Astrocyte of the spinal cord (primary cell): ENCODE measurements at places on chromosomes 4 and X.
A peak's percentile ranks its signal among the peaks of the same experiment; 100 is the strongest.

DNA sequence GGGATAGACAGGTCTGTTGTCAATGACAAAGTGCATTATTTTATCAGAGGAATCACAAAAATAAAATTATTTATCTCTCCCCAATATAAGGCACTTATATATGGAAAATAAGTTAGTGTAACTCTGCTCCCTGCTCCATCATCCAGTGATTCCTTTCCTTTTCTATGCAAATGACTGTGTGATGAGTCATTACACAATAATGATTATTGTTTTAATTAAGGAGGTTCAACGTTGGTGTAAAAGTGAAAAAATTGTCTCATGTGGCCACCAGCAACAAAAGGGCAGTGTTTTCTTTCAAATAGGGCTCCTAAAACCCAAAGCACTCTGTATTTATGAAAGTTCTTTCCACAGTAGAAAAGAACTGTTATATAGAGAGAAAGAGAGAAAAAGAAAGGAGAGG, 16.7 kb downstream of the SLC7A11 start:
- no peak for DNase-seq

GRCh38 chr4:58732973-58733372, 1622.8 kb upstream of the IGFBP7 start:
- no peak for DNase-seq

- no peak for DNase-seq
These were observed 31.5 kb downstream of the GRSF1 start for GRCh38 chr4:70808151-70808550.

DNA sequence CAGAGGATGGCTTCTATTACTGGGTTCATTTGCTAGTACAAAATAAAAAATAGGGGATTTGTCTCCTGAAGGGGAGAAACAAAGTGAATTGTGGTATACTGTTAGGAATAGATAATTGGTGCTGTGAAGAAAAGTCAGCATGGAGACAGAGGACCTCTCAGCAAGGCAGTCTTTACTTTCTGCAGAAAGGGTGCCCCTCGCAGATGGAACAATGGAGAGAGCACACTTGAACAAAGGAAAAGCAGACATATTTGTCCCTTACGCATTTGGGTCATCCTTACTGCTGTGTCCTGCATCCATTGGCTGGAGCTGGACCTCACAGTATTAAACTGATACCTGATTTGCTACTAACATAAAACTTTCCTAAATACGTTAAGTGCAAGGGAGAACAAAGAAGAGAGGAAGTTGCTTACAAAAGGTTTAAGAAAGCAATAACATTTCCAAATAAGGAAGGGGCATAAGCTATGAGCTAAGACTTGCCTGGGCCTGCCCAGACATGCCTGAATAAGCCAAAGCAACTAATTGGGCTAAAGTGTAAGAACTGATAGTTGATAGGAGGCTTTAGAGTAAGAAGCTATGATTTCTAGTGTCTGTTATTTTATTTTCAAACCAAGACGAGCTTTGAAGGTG, 83.8 kb downstream of the CCKAR start:
- no peak for DNase-seq

GRCh38 chr4:78971776-78972175, 32.5 kb upstream of the PAQR3 start:
- no peak for DNase-seq

- DNase-seq: no peak
These were observed 37.8 kb downstream of the SH3KBP1 start for GRCh38 chrX:19849464-19850080.

- no peak for DNase-seq
These were observed 33.1 kb downstream of the MSL3 start for GRCh38 chrX:11791090-11791489.

- peak; percentile 95 for DNase-seq
These were observed 186.5 kb downstream of the BANK1 start for GRCh38 chr4:101977076-101977475.

- DNase-seq: no peak
These were observed 46.3 kb upstream of the MAGEC3 start for GRCh38 chrX:141791856-141792255.

DNA sequence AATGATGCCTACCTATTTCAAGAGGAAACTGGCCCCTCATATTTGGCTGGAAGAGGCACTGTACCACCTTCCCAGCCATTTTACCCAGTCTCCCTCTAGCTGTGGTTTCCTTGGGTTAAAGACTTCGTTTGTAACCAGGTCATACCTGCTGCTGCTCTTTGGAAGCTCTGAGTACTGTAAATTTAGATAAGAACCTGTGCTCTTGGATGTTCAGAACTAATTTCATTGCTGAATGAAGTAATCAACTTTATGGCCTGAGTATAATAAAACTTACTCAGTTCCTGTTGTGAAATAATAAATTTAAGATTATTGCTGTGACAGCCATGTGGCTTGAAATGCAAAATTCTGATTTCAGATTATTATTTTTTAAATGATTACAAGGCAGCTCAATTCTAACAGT, 12.2 kb downstream of the MTTP start:
- no peak for DNase-seq

DNA sequence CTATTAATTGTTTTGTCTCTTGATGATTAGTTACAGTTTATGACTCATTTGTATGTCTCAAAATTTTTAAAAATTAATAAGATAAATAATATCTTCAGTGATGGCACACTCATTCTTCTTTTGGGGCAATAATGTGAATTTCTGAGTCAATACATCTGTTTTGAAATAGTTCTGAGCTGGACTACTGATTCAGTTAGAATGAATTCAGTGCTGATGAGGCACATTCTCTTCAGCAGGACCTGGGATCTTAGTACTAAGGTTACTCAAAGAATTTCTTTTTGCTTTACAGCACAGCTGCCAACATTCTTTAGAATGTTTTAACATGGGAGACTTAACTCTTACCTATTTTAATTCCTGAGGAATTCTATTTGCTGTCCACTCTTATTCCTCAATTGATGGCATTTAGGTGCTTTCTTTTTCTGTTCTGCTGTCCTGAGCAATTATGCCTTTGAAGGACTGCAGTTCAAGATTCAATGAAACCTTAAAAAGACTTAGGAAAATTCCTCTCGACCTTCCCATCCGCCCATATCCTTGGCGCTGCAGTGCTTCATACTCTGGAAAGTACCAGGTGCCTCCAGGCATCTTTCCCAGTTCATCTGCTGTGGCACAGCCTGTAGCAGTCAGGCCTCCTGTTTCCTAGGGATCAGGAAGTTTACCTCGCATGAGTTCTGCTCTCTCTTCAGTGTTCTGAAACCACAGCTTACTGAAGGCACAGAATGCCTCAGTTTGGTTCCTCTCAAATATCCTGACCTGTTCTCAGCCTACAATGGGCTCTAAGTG, 213.7 kb downstream of the FSTL5 start:
- peak; percentile 64 for DNase-seq

- DNase-seq: peak; percentile 50
These were observed 528 bp upstream of the SNCA start for GRCh38 chr4:89837385-89837992.

- DNase-seq: no peak
These were observed 280.6 kb downstream of the PPP1R2C start for GRCh38 chrX:42497356-42497755.

GRCh38 chr4:128571747-128572146, 237.8 kb upstream of the JADE1 start:
- peak; percentile 95 for DNase-seq

GRCh38 chr4:72602396-72603376, 33.7 kb upstream of the ADAMTS3 start:
- DNase-seq: no peak

DNA sequence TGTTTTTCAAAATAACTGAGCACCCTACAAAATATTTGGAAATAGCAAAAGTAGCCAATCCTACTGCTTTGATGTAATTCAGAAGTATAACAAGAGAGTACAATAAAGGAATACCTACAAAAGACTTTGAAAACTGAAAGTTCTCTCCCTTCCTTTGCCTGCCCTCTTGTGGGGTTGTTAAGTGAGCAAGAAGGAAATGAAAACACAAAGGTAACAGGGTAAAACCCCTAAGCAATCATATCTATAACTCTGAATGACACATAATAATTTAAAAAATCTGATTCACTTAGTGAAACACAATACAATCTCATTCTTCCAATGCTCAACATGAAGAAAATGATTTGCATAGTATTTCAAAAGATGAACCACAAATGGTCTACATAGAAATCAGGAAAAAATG, 98.2 kb downstream of the FRYL start:
- peak; percentile 57 for DNase-seq

DNA sequence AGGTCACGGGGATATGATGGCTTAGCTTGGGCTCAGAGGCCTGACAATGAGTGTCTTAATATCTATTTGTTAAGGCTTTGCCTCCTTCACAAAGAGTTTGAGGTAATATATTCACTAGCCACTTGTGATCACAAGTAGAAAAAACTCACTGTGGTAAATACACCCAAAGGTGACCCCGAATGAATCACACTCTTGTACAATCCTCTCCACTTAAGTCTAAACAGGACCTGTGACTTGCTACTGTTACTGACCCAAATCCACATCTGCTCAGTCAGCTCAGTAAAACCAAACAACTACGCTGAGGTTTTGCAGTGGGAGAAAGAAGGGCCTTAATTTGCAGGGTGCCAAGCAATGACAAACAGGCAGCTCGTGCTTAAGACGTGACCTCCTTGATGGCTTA, 223.8 kb upstream of the MAGEC2 start:
- no peak for DNase-seq

DNA sequence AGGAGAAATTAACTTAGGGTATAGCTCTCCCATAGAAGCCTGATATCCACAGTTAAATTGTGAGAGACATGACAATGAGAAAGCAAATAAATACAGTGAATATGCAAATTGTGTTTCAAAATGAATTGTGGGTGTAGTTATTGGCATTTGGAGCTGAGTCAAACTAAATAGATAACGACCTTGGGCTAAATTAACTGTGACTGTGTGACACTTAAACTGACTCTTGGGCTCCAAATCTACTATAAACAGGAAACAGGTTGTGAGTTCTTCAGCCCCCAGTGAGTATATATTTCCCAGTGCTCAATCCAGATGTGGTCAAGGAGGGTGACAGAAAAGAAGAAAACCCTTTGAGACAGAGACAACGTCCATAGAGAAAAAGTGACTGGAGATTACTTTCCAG, 11.3 kb upstream of the MAGEA10 start:
- no peak for DNase-seq

DNA sequence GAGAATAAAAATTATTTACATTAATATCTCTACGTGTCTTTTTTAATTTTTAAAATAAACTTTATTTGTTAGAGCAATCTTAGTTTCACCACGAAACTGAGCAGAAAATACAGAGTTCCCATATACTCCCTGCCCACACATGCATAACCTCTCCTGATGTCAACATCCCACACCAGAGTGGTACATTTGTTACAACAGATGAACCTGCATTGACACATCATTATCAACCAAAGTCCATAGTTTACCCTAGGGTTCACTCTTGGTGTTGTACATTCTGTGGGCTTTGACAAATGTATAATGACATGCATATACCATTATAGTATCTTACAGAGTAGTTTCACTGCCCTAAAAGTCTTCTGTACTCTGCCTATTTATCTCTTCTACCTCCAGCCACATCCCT, 110.6 kb upstream of the OTUD4 start:
- DNase-seq: no peak

- no peak for DNase-seq
These were observed 811 bp downstream of the SRD5A3 start for GRCh38 chr4:55346851-55347255.

- peak; percentile 96 for DNase-seq
These were observed 17.0 kb upstream of the TMEM154 start for GRCh38 chr4:152696764-152697261.
